Cardiac fibroblast (primary cell): ENCODE measurements at places on chromosomes 3 and 15.

GRCh38 chr15:84111575-84111974 is 124.0 kb upstream of the GOLGA6L4 start:
- no peak for DNase-seq

- DNase-seq: no peak
Observed at GRCh38 chr3:189688262-189688661, 57.1 kb downstream of the TP63 start.

DNA sequence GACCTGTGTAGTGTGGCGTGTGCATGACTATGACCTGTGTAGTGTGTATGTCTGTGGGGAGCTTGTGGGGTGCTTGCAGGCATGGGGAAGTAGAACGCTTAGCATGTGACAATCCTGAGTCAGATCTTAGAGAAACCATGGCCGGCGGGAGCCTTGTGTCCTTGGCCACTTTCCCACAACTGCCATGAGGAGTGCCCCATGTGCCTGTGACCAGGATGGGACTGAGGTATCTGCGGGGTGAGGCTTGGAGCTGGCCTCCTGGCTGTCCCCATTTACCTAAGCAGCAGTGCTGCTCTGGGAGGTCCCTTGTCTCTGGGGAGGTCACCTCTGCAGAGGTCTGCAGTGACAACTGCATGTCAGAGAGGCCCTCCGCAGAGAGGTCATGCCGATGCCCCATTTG is 23.6 kb downstream of the TRPM1 start:
- DNase-seq: no peak

DNA sequence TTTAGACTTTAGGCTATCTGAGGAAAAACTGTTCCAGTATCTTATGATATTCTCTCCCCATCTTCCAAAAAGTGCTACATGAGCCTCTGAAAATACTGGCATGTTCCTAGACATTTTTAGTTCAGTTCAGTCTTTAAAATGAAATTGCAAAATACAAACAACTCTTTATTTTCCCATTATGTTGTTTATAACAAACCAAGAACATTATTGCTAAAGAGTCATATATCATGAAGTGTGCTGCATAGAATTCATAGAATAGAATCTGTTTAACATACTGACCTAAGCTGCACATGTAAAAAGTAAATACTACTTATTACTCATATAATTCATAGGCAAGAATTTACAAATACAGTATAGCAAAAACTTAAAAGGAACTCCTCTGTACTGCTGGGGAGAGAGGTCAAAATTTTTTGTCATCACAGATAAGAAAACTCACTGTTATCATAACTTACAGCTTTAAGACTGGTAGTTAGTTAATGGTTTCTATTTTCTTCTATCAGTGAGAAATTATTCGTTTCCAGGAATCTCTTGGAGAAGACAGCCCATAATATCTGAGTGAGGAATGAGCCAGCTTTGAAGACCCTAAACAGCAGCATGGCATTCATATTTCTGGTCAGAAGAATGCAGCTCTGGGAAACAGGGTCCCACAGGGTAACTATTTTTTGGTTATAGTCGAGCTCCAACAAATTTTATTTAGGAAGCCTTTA is 32.2 kb downstream of the FILIP1L start:
- no peak for DNase-seq

GRCh38 chr15:90221246-90221900 is 12.4 kb downstream of the CIB1 start:
- peak; percentile 93 for DNase-seq

DNA sequence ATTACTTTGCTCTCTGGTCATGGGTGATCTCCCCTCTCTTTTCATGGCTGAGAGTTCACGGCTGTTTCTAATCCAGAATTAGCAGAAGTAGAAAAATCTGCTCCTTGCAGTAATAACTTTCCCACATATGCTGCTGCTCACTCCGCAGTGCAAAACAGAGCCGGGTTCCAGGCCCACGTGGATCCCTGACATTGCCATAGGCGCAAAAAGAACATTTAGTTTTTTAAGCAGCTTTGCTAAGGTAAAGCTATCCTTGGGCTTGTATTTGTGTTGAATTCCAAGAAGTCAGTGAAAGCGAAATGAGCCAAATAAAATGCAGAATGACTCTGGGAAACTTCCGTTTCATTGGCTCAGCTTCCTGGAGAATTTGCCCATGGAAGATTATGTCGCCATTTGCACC is 633.7 kb upstream of the SUCLG2 start:
- DNase-seq: no peak

DNA sequence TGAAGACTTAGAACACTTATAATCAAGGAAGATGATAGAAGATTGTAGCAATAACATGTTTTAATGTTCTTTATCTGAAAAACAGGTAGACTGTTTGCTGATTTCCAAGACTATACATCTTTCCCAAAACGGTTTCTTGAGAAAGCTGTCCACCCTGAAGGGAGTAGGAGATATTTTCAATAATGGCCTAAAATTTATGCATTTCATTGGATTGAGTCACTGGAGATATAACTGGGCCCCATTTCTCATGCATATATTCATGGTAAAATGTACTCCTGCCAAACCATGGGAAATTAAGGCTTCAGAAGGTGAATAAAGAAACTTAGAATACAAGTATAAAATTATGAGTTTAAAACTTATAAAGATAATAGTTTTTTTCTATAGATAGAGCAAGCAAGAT is 143.9 kb downstream of the LSAMP start:
- DNase-seq: no peak
